ENCODE measurements at places on chromosomes 3 and 15.

DNA sequence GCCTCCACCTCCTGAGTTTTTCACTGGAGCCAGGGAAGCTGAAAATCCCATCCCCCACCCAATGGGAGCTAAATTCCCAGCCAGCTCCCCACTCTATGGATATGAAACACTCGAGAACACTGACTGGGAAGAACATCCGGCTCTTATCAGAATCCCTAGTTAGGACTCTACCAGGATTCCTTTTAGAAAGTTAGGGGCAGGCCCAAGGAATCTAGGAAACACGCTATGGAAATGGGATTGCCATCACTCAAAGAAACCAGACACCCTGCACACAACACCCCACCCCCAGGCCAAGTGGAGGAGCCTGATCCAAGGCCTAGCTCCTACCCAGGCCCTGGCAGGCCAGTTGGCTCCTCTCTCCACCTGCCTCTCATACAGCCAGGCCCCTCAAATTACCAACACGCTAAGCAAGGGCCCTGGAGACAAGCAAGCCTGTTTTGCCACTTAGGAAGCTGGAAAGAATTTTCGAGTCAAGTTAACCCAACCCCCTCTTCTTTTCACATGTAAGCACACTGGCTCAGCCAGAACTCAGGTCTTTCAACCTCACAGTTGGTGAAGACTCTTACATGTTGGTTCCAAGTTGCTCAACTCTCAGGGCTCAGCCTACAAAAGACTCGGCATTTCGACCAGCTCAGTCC lies 75.5 kb downstream of the RBPMS2 start:
- DNase-seq, result peak; percentile 78

GRCh38 chr3:115347737-115348136 lies 200.6 kb upstream of the ZBTB20 start:
- DNase-seq, result no peak

GRCh38 chr15:96088650-96089049 lies 241.8 kb upstream of the NR2F2 start:
- DNase-seq, result no peak

- no peak for DNase-seq
These were observed 150.4 kb downstream of the LIPC start for GRCh38 chr15:58582160-58582559.

DNA sequence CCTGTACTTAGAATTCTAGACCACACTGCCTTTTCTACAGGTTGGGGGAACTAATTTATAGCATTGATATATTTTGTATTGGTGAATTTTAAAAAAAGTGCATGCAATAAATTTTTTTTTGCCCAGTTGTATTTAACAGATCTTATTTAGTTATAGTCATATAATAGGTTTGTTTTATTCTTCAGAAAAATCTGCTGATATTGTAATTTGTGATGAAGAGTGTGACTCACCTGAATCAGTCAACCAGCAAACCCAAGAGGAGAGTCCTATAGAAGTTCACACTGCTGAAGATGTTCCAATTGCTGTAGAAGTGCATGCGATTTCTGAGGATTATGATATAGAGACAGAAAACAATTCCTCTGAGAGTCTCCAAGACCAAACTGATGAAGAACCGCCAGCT lies 10.3 kb downstream of the ZNF639 start:
- no peak for DNase-seq

DNA sequence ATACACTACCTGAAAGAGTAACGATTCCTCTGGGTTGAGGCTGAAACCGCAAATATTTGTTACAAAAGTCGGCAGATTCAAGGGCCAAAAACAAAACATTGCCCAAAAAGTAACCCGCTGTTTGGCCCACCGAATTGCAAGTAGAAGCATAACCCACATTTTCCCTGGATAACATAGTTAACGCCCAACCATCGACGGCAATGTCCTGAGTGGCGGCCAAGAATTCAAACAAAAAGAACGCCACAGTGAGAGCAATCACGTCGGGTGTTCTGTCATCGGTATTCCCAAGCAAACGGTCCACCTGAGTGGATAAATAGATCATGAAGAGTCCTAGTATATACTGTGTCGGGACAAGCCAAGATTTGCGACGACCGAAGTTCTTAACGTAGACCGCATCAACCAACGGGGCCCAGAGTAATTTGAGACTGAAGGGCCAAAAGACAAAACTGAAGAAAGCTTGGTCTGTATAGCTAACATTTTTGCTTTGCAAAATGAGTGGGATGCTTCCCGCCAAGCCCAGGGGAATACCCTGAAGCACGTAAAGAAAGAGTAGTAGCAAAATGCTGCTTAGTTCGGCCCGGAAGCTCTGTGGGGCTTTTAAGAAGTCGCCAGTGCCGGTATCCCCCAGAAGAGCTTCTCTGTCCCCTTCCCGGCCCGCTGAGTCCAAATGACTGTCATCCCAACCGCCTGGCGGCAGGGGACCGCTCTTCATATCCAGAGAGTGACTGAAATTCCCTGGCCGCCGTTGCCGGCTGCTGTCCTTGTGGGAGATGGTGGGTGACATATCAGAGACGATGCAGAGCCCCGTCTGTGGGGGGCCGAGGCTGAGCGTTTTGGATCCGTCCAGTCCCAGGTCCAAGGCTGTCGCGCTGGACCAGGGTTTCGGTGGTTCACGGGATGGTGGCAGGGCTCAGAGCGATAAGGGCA lies 750 bp downstream of the SLC33A1 start:
- DNase-seq, result peak; percentile 73

DNA sequence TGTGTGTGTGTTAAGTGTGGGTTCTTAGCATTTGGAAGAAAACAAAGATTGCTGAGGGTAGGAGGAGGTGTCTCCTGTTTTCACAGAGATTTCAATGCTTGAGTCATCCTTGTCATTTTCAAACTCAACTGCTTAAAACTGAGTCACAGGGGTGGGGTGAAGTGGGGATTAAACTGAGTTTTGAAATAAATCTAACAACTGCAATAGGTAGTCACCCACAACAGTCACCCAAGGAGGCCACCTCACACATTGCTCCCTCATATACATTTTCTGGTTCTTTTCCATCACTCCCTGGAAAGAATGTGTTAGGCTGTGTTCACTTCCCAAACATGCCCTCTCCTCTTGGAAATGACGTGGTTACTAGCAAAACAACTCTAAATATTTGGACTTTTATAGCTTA lies 187.7 kb upstream of the CMC1 start:
- DNase-seq, result no peak

DNA sequence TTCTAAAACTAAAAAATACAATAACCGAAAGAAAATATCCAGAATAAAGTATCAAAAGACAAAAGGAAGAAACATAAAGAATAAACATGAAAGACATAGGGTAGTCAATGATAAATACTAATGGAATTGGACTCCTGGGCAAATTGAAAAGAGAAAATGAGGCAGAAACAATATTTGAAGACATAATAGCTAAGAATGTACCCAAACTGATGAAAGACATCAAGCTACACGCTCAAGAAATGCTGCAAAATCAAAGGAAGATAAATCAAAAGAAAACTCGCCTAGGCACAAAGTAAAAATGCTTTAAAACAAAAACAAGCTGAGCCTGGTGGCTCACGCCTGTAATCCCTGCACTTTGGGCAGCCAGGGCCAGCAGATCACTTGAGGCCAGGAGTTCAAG lies 34.9 kb downstream of the CEP70 start:
- DNase-seq, result no peak

GRCh38 chr3:66255865-66256264 lies 35.1 kb downstream of the SLC25A26 start:
- no peak for DNase-seq

GRCh38 chr3:4425707-4426106 lies 41.4 kb downstream of the SUMF1 start:
- DNase-seq, result no peak

- no peak for DNase-seq
These were observed 19.4 kb downstream of the PLSCR1 start for GRCh38 chr3:146524961-146525360.

GRCh38 chr3:116200956-116201690 lies 244.2 kb downstream of the LSAMP start:
- no peak for DNase-seq

- no peak for DNase-seq
These were observed 12.7 kb downstream of the OXTR start for GRCh38 chr3:8756671-8757070.

GRCh38 chr3:42557854-42558253 lies 23.9 kb downstream of the SEC22C start:
- DNase-seq, result no peak

- no peak for DNase-seq
These were observed 376.1 kb upstream of the MCTP2 start for GRCh38 chr15:93855181-93855826.

DNA sequence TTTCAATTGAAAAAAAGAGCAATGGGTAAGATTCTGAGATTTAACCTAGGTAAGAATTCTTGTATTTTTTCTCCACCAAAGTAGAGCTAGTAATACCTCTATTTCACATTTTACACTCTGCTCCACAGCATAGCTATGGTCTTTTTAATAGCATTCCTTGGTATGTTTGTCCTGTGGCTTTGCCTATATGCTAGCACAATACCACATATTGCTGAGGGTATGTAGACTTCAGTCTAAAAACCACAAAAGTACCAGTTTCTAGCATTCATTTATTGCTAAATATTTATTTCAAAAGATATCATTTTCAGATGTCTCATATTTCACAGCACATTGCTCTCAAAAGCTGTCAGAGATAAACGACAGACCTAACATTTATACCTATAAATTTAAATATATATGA lies 18.2 kb upstream of the EOGT start:
- no peak for DNase-seq

GRCh38 chr3:71061581-71061980 lies 521.9 kb downstream of the FOXP1 start:
- DNase-seq, result no peak

GRCh38 chr3:138148503-138148902 lies 16.3 kb upstream of the A4GNT start:
- DNase-seq, result no peak

- DNase-seq, result no peak
These were observed 1241.5 kb downstream of the ROBO2 start for GRCh38 chr3:78281381-78281780.

DNA sequence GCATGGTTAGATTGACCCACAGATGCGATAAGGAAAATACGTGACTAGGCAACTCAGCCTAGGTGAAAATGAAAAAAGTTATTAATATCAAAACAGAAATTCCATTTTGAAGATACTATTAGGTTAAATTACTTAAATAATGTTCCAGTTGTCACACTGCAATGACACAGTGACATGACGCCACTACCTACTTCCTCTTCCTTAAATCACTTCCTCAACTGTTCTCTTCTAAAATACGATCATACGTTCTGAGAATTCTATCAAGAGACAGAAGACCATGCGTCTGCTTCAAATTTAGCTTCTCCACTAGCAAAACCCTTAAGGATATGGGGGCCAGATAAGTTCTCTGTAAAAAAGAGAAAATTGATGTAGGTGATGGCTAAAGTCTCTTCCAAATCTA lies 18.2 kb downstream of the CMTM6 start:
- no peak for DNase-seq

GRCh38 chr3:120908795-120909601 lies 993 bp downstream of the STXBP5L start:
- no peak for DNase-seq

GRCh38 chr15:77412972-77413698 lies 6.8 kb downstream of the PEAK1 start:
- DNase-seq, result no peak

GRCh38 chr3:60147249-60147950 lies 1097.6 kb upstream of the CFAP20DC start:
- no peak for DNase-seq

DNA sequence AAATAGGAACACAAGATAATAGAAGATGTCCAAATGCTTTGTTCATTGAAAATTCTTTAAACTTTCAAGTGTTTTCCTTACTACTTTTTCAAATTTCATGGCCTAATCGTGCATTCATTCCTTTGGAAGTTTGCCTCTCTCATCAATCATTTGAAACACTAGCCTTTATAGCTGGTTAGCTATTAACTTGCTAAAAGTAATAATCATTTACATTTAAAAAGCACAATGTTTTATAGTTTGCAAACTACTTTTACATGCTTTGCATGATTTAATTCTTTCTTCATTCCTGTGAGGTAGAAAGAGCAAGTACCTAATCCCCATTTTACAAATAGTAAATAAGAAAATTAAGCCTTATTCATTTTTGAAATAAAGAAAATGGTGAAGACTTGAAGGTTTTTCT lies 137.4 kb upstream of the SLC7A14 start:
- no peak for DNase-seq

DNA sequence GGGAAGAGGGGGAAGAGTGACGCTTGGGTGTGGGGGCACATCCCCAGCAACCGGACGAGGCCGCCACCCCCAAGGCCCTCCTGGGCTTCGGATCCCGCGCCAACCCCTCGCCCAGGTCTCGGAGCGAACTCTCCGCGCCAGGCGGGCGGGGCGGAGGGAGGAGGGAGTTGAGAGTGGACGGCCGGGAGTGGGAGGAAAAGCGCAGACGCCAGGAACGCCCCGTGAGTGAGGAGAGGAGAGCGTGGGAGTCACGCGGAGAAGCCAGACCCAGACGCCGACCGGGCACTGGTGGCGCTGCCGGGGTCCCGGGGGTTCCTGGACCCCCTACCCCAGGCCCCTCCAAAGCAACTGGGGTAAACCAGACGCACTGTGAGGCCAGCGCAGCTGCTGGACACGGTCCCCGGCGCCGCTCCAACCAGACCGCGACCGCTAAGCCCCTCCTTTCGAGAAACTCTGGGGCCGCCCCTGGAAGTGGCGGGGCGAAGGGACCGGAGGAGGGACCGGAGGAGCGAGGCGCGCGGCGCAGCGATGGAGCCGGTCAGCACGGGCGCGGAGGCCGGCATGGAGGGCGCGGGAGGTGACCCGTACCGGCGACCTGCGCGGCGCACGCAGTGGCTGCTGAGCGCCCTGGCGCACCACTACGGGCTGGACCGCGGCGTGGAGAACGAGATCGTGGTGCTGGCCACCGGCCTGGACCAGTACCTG lies at the start of gene EFCC1:
Gene EFCC1 (plus strand): TSS at position 204 of the 705 bp plus-strand sequence. CDS start 325 bp downstream, at position 529.
- peak; percentile 84 for DNase-seq

DNA sequence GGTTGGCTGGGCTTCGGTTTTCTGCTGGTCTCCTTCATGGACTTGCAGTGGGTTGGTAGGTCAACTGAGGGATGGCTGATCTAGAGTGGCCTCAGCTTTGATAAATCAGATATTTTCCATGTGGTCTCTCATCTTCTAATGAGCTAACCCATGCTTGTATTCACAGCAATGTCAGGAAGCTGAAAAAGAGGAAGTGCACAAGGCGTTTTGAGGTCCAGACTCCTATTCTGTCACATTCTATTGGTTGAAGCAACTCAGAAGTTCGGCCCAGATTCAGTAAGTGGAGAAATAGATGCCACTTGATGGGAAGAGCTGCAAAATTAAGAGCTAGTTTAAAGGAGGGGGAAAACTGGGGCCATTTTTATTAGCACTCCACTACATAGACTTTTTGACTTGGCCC lies 361.2 kb downstream of the DIPK2A start:
- DNase-seq, result no peak

DNA sequence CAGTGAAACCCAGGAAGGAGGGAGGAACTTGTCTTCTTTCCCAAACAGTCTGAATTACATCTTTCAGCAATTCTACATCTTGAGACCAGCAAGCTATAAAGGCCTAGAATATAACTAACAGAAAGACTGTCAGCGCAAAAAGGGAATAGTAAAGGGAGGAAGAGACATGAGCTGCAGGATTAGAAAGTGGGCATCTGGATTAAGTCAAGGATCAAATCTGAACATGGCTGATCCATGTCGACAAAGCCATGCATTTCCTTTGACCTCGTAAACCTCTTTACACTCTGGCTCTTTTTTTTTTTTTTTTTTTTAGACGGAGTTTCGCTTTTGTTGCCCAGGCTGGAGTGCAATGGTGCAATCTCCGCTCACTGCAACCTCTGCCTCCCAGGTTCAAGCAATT lies 35.4 kb upstream of the KCNMB3 start:
- DNase-seq, result no peak

- peak; percentile 73 for DNase-seq
These were observed 35.1 kb upstream of the SPTBN5 start for GRCh38 chr15:41928637-41929620.

Measured in upper lobe of right lung (tissue), 1 donor.